ENCODE measurements at places on chromosomes 16 and 17.

DNA sequence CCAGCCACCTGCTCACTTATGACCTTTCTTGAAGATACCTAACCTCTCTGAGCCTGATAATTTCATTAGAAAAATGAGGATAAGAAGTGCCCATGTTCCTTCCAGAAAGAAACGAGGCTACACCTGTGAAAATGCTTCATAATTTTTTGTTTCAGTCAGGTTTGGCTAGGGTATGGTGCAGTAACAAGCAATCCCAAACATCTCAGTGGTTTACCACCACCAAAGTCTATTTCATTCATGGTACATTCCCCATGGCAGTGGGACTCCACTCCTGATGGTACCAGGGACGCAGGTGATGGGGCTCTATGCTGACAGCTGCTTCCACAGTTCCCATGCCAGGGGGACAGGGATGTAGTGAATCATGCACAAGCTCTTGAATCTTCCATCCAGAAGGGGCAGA lies 147.6 kb upstream of the CES5A start:
- no peak for DNase-seq

DNA sequence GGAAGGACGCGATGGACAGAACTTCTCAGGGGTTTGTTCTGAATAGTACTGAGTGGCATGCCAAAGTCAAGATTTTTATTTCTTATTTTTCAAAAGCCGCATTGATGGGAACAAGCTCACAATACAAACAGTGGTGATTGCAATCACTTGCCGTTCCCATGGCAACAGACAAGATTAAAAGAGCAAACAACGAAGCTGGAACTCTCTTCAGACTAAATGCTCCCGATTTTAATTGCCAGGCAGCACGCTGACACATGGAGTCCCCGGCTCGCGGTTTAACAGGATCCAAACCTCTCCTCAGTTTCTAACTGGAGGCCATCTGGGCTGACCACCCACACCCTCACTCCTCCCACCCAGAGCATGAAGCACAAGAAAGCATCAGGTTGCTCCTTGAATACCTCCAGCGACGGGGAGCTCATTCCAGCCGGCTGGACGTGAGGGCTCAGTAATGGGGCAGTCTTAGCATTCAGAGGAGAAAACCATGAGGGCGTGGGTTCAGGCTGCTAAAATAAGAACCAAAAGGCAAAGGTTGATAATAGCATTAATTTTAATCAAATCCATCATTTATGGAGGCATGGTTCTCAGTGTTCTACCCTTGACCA lies 41.5 kb downstream of the AIPL1 start:
- no peak for DNase-seq

DNA sequence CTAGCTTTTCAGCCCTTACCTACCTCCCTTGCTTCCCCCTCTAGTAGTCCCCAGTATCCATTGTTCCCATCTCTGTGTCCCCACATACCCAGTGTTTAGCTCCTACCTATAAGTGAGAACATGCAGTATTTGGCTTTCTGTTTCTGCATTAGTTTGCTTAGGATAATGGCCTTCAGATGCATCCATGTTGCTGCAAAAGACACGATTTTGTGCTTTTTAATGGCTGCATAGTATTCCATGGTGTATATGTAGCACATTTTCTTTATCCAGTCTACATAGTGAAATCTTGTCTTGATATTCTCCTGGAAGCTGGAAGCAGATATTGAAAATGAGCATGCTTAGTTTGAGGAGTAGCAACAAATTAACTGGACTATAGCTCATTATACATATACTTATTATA lies 45.7 kb upstream of the TANC2 start:
- DNase-seq: no peak

DNA sequence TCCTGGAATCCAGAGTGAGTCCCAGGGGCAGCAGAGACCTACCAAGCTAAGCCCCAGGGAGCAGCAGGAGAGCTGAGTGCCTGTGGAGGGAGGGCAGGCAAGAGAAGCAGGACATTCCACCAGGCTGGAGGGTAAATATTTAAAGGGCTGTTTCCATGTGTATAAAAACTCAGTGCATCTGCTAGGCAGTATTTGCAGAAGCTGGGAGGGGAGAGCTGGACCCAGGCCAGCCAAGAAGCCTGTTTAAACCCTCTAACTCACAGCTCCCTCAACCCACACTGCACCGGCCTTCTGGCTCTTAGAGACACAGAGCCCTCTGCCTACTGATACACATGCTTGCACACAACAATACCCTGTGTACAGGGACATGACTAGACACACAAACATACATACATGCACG lies 22.5 kb upstream of the TMEM132E start:
- DNase-seq: no peak

DNA sequence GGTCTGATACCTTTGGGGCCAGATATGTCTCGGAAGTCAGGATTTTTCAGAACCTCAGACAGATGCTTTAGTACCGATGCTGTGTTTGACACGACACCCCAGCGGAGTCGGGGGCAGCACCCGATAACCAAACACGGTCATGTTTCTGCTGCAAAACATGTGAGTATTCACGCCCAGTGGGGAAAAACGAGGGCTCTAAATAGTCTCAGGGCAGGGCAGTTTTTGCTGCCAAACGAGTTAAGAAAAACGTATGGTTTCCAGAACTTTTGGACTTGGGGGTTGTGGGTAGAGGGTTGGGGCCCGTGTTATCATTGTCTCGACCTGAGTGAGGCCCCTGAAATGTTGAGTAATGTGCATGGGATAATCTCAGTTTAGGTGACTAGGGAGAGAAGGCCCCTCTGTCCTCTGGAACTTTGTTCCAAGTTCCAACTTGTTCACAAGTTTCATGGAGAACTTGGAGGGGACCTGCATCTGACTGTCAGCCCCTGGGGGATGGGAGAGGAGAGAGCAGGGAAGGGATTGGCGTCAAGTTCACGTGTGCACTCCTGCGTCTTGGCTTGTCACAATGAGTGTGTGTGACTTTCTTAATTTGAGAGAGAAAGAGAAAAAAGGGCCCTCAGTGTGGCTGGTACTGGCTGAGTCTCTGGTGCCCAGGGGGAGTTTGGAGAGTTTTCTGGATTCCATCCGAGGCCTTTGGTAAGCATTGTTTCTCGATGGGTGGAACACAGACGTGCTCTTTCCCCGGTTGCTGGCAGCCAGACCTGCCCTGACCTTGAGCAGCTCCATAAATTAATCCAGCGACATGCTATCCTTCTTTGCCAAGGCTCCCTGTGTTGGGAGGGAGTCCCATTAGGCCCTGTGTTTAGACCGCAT lies 83.9 kb upstream of the CIBAR2 start:
- DNase-seq: no peak

DNA sequence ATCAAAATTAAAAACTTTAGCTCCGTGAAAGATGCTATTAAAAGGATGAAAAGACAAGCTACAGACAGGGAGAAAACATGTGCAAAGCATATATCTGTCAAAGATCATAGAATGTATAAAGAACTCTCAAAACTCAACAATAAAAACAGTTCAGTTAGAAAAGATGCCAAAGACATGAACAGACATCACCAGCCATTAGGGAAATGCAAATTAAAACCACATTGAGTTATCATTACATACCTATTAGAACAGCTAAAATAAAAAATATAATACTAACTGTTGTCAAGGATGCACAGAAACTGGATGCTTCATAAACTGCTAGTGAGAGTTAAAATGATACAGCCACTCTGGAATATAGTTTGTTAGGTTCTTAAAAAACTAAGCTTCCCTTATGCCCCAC lies 58.8 kb downstream of the NFATC3 start:
- no peak for DNase-seq

- DNase-seq: no peak
Measured at GRCh38 chr17:7136266-7136877, 21.8 kb upstream of the ASGR2 start.

- DNase-seq: no peak
Measured at GRCh38 chr17:76551685-76552084, 11.8 kb downstream of the PRCD start.

- DNase-seq: no peak
Measured at GRCh38 chr16:85537795-85538401, 75.2 kb upstream of the GSE1 start.
